Left lung (tissue), 14 donors: ENCODE measurements at places on chromosomes 3 and 15.

DNA sequence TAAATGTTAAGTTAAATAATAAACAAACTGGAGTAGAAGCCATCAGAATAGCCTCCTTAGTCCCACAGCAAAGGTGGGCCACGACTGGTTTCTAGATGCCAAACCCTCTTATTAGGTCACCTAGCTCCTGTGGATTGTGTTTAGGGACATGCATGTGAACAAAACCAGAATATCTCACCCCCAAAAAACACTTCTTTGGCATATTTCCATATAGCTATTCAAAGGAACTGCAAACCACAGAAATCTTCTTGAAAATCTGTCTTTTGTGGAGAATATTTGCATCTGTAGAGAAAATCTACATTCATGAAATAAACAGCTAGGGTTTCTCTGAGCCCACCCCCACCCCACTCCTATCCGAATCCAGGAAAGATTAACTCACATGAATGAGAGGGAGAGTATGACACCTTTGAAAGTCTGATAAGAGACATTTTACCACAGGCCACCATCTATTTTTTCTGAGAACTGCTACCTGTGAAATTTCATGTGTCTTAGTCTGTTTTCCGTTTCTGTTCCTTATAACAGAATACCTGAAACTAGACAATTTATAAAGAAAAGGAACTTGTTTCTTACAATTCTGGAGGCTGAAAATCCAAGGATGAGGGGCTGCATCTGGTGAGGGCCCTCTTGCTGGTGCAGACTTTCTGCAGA, 159.4 kb downstream of the NEK10 start:
- no peak for DNase-seq

GRCh38 chr3:102235679-102236078, 199.1 kb upstream of the ZPLD1 start:
- DNase-seq: peak; percentile 49

DNA sequence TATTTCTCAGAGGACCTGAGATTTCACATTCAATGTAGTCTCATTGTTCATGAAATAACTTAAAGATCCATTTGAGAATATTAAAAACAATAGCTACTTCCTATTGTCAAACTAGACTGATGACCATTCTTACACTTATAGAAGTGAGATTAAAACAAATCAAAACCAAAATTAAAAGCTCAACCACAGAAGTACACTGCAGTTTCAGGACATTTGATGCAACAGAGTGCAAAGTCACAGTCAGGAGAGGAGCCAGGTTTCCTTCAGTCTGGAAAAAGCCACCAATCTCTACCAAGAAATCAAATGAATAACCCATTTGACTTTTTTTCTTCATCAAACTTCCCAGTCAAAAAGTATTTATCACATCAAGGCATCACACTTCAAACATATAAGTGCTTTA, 5.5 kb downstream of the CCPG1 start:
- DNase-seq: no peak

GRCh38 chr3:53361852-53362251, 14.5 kb upstream of the DCP1A start:
- DNase-seq: no peak

- no peak for DNase-seq
Observed at GRCh38 chr3:87126321-87126720, 100.8 kb upstream of the CHMP2B start.

DNA sequence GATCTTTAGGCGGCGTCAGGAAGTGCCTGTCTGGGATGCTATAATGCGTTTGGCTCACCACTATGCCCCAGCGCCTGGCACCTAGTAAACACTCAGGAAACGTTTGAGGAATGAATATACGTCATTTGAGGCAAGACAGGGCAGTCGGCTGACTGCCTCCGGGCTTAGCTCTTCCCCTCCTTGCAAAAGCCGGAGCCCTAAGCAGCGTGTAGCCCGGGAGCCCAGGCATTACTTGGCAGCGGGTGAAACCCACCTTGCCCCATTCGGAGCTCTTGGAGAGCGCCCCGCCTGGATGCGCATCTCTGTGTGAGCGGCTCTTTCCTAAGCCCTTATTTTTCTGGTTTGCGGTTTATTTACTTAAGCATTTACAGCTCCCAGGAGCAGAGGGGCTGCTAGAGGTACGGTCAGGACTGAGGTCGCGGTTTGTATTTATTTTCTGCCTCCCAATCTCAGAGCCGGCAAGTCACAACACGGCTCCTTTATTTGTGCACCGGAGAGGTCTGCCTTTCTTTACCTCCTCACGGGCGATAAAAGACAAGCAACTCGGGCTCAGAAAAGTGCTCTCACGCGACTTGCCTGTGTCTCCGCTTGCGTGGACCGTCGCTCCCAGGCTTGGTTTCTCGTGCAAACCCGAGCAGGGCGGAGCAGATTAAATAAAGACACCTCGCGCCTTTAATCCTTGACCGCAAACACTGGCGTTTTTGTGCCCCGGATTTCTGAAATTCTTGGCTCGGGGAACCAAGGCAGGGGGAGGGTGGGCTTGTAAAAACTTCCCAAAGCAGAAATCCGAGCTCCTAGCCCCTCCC, 737 bp upstream of the ITPR1 start:
- DNase-seq: peak; percentile 74

DNA sequence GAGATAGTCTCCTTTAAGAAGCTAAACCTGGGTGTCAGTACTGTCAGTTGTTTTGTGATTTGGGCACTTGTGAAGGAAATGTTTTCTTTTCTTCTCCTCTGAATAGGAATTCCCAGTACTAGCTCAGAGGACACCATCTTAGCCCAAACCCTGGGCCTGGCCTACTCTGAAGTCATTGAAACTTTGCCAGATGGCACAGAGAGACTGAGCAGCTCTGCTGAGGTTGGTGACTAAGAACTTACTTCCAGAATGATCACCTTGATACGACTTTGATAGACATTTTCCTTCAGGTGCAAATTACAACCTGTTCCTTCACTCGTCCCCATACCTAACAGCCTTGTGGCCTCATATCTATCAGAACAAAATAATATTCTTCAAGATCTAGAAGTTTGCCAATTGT, 100.2 kb downstream of the LARS2 start:
- no peak for DNase-seq

- DNase-seq: no peak
Observed at GRCh38 chr3:79255702-79256101, 512.1 kb downstream of the ROBO1 start.

GRCh38 chr3:187012609-187013051, 82.3 kb downstream of the ST6GAL1 start:
- no peak for DNase-seq

DNA sequence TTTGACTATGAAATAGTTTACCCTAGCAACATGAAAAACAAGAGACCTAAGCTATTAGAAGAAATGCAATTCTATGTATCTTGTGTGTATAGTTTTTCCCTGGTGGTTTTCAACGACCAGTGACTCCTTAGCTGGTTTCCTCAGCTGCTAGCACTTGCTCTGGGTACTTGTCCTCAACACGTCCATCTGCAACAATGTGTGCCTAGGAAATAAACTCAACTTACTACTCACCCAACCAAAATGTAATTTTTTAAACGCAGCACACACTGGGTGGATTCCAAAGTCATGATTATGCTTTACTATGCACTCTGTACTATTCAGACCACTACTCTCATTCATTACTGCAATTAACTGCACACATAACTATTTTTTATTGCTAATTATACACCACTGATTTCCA, 31.0 kb downstream of the CPA3 start:
- DNase-seq: no peak

DNA sequence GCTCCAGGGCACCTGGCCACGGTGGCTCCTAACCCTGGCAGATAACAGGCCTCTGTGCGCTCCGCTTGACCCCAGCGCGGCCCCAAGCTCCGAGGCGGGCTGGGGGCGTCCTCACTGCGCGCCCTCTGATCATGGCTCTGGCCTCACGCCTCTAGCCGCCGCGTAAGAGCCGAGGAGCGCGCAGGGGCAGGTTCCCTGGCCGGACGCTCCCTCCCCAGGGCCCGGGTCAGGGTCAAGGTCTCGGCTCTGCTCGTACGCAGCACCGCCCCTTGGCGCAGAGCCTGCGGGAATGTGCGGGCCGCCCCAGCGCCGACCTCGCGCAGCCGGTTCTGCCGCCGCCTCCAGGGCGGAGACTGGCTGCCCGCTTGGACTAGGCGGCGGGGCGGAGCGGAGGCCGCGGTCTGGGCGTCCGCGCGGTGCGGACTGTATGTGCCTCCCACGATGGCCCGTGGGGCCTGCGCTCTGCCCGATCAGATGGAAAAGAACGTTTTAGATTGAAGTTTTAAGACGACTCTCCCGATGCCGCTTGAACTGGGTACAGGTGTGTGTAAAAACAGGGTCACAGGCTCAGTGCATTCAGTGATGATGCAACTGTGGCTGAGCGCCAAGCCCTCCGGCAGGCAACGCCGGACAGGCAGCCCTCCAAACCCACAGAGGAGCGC, 40.8 kb downstream of the CHST14 start:
- peak; percentile 44 for DNase-seq

DNA sequence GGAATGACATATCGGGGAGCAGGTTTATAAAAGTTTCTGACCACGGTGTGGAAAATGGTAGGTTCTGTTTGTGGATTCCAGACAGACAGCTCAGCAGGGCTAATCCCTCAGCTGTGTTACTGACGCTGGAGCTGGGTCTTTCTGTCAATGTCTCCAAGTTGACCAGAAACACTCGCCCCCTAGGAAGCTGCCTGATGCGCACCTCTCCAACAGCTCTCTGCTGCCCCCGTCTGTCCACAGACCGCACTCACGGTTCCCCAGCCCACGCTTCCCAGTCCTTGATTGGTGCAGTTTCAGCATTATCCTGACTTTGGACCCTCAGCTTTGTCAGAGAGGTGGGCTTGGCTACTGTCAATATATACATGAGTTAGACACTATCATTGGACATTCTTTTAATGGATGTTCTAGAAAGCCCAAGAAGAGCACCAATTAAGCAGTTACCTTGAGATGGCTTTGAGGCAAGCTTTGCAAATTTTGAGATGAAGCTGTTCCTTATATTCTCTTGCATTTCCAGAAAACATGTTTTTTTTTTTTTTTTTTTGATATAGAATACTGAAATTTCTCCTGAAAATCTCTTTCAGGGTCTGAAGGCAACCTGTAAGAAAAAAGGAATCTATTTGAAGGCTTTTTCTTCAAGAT, 98.9 kb upstream of the TBC1D5 start:
- peak; percentile 56 for DNase-seq

DNA sequence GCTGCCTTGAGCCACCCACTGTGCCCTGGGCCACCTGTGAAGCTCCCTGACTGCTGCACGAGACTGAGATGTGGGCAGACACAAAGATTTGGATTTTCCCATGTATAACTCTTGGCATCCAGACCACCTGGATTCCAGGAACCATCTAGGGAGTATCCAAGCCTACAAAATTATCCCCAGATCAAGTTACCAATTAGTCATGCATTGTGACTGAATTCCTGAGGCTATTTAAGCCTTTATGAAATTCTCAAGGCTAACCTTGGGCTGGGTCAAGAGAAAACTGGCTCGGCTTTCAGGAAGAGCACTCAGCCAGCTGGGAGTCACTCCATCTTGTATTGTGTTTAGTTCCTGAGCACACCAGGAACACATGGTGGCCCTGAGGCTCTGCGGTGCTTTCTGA, 13.3 kb upstream of the ATP13A5 start:
- no peak for DNase-seq
